Glomerular endothelial cell (primary cell): ENCODE measurements at places on chromosomes 6 and 20.

- no peak for DNase-seq
Measured at GRCh38 chr6:118419448-118420394, 128.4 kb upstream of the PLN start.

DNA sequence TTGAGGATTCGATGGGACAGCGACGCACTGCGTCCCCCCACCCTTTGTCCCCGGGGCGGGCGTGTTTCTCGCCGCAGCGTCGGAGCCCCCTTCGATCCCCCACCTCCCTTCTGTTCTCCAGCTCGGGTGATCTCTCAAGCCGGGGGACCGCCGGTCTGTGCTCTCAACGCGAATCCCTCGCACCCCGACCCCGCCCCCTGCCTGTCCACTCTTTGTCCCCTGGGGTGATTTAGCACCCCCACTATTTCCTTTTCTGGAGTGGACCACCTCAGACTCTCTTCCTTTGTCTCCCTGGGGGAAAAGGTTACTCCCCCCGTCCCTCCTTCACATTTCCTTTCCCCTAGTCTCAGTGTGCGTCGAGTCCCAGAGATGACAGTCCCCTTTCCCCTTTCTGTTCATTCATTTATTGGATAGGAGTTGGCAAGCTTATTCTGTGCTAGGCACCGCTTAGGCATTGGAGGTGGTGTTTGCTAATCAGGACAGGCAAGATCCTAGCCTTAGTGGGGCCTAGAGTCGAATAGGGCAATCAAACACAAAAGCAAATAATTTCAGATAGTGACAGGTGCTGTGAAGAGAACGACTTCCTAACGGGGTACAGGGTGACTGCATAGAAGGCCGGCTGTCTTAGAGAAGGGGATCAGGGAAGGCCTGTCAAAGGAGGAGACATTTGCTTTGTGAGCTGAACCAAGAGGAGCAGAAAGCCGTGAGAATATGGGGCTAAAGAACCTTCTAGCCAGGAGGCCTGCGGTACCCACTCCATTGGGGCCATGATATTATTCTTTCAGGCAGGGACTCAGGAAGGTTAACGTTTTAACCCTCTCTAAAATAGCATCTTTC, 741 bp downstream of the PTPN1 start:
- DNase-seq = no peak

DNA sequence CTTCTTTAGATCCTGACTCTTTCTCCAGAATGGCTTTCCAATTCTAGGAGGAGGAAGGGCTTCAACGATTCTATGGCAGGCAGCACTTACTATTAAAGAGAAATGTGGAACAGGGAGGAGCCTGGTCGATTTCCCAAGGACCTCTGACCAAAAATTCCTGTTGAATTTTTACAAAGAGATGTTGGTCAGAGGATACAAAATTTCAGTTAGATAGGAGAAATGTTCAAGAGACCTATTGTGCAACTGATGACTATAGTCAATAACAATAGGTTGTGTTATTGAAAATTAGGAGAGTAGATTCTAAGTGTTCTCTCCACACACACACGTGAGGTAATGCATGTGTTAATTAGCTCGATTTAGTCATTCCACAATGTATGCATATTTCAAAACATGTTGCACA, 130.1 kb upstream of the TNFAIP3 start:
- no peak for DNase-seq

DNA sequence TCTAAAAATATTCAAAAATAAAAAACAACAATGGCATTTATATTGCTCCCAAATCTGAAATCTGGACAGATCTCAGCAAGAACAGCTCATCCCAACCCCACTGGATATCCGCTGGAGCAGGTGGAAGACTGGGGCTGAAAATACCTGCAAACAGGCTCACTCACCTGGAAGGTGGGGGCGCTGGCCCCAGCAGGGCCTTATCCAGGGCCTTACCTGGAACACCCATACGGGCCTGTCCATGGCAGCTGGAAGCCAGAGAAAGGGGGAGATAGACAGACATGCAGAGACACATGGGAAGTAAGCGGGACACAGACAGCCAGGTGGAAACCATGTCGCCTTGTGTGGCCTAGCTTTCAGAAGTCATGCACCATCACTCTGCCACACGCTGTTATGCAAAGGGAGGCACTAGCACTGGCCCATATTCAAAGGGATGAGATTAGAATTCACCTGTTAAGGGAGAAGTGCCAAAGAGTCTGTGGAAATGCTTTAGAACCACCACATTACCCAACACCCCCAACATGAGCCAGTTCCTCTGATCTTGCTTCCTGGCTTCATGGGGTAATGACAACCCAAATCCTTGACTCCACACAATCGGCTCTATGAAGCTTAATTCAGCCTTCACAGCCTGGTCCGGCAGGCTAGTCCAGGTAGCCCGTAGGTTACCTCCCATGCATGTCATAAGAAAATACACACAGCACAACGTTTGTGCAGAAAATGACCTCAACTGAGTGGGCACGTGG, 99.0 kb upstream of the CDYL start:
- DNase-seq = no peak

DNA sequence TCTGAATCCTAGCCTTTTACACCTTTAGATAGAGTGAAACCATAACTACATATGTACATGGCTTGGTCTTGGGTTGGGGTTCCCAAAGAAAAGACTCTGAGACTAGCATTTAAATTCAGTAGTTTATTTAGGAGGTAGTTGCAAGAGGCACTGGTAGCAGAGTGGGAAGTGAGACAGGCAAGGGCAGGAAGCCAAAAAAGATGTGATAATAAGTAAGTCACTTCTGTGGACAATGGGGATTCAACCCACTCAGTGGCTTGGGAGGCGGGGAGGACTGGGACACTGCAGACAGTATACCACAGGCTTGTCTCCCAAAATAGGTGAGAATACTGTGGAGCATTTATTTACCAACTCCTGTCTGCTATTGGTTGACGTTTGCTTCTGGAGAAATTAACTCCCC, 131.9 kb downstream of the SLC24A3 start:
- DNase-seq = no peak
